ENCODE measurements at places on chromosomes 1 and 21.

DNA sequence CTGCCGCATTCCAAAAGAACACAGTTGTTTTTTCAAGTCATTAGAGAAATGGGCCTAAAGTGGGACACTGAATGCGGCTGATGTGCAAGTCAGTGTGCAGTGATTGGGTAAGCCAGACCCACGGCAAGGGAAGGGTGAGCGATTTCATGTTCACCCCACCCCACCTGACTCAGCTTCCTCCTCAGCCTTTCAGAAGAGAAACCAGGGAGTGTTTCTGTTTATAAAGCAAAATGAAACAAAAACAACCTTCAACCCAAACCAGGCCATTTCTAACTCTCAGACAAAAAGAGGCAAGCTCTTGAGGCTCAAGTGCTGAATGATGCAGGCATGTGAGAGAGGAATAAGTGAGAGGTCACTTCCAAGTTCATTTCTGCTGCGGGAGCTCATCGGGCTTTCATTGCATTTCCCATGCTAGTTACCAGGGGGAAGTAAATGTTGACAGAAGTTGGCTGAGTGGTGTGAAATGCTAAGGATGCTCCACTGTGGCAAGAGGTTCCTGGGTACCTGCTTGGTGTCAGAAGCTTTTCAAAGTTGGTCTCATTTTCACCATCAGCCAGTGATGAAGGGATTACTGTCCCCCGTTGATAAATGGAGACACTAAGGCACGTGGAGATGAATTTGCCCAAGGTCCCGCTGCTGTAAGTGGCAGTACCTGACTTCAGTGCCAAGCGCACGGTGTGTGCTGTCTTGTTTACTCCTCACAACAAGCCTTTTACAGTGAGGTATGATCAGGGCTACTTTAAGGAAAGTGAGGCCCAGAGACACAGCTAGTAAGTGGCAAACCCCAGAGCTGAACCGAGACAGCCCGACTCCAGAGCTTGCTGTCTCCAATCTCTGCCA, 29.1 kb downstream of the STPG1 start:
- no peak for DNase-seq

DNA sequence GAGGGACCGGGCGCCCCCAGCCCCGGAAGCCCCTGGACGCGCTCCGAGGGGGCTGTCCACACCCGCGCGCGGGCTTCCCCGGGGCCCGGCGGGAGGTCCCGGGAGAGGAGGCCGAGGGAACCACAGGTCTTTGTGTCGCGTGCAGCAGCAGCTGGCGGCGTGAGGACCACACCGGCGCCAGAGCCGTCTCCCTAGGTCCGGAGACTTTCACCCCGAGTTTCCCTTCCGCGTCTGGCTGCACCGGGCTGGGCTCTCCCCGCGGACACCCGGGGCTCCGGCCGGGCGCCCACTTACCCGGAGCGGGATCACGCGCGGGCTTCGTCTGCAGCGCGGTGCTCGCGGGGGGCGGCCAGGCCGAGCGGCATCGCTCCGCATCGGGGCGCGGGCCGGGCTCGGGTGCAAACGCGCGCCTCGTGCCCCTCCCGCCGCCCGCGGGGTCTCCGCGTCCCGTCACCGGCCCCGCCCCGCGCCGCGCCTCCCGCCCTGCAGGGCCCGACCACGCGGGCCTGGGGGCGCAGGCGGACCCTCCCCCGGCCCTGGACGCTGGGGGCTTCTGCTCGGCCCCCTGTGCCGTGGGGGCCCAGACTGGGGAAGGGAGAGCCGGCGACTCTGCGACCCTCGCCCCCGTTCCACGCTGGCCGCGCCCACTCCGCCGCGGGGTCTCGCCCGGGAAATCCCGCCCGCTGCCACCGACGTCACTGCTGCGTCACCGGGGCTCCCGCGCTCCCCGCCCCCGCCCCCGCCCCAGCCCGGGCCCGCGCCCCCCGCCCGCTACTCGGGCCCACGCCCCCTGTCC, at the start of gene GNG4:
TSS of gene GNG4 (minus strand) at position 417 of the 796 bp plus-strand sequence. CDS start 65,946 bp downstream, outside the sequence.
- DNase-seq, result no peak

DNA sequence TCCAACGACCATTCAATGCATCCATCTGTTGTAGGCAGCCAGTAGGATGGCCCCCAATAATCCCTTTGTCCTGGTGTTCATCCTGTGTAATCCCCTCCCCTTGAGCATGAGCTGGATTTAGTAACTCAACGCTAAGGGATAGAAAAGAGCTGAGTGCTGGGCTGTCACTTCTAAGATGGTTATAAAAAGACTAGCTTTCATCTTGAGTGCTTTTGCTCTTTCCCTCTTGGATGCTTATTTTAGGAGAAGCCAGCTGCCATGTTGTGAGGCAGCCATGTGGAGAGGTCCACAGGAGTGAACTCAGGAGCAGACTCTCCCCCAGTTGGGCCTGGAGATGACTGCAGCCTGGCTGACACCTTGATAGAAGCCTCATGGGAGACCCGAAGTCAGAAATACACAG, 401.5 kb downstream of the VAV3 start:
- no peak for DNase-seq

GRCh38 chr21:41706678-41707077, 60.2 kb downstream of the RIPK4 start:
- no peak for DNase-seq

DNA sequence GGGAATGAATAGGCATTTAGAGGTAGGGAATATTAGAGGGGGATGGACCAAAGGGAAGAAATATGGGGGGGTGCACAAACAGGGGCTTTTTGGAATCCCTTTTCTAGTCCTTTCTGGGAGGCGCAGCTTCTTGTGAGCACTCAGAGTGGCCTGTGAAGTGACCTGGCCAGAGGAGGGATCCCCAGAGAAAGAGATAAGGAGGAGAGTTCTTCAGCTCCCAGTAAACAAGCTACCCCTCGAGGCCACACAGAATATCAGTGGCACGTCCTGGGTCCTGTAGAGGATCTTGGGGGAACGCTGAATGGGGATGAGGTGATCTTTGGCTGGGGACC, 19.4 kb downstream of the VANGL2 start:
- no peak for DNase-seq
